ENCODE measurements at places on chromosomes 16 and 17.
A peak's percentile ranks its signal among the peaks of the same experiment; 100 is the strongest.

- DNase-seq: no peak
These were observed 93.3 kb upstream of the CLEC3A start for GRCh38 chr16:77929004-77929403.

GRCh38 chr17:15346066-15346595 lies 4.7 kb upstream of the TEKT3 start:
- DNase-seq: no peak

DNA sequence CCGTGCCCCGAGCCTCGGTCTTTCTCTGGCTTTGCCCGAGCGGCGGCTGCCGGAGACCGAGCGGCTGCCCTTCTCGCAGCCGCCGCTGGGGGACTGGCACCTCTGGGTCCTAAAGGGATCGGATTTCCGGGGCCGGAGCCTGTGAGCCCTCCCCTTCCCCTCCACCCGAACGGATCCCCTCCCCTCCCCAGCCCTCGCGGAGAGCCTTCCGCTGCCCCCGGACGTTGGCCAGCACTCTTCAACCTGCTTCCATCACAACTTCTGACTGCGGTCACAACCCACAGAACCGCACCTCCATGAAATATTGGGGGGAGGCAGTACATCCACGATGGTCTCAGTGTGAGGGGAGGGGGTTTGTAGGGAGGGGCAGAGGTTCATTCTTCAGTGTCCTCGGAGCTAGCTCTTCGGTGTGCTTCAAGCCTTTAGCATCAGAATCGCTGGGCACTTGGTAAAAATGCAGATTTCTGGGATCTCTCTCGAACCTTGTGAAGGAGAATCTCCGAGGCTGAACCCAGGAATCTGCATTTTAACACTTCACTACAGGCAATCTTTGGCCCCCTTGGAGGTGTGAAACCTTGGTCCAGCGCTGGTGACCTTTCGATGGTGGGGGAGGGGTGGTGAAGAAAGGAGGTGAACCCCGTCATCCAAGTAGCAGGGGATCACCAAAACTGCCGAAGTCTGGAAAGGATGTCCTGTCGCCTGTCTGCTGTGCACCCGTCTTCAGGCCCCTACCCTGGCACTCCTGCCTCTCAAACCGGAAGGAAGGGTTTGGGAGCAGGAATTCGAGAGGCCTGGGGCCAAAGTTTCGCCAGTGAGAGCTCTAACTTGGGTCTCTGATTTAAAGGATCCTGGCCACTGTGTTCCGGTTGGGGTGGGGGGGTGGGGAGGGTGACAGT lies 812 bp upstream of the PPP1R9B start:
- peak; percentile 94 for DNase-seq

DNA sequence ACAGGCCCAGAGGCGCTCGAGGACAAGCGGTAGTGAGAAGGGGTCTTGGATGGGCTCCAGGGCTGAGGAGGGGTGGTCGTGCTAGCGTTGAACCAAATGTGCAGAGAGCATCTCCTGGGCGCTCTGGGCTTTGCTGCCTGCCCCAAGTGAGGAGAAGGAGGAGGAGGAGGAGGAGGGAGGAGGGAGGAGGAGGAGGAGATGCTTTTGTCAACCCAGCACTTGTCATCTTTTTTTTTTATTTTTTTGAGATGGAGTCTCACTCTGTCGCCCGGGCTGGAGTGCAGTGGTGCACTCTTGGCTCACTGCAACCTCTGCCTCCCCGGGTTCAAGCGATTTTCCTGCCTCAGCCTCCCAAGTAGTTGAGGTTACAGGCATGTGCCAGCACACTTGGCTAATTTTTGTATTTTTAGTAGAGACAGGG lies 59.8 kb downstream of the PGS1 start:
- no peak for DNase-seq

DNA sequence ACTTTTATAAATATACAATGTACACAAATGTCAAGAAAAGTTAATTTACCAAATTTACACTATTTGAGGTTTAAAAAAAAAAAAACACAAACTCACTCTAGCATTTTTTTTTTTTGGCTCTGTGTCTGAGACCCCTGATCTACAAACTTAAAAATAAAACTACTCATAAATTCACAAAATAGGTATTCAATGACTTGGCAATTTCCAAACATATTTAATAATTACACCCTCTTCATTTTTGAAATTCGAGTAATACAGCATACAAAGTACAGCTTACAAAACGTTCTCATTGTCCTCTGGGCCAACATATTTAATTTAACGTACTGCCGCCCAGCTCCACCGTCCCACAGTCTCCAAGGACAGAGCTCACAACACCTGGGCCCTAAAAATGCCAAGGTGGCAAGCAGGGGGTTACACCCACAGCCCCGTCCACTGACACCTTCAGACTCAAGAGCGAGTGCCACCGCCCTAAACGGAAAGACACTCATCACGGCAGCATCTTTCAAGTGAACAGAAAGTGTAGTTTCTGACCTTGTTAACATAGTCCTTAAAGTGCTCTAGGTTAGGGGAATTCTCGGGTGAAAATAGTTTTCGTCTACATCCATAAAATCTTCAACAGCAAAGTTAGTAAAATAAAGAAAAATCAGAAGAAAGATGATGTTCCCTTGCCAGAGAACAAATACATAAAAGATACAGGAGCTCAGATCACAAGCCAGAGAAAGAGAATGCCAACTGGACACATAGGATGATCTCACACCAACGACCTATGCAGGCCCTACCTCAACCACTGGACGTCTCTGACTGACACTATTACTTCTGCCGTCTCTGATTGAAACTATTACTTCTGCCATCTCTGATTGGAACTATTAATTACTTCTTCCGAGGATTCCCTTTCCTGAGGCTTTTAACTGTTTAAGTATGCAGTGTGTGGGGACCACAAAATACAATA lies 4.2 kb downstream of the ADCY9 start:
- no peak for DNase-seq

GRCh38 chr17:48047113-48047740 lies 932 bp upstream of the NFE2L1 start:
- peak; percentile 24 for DNase-seq

DNA sequence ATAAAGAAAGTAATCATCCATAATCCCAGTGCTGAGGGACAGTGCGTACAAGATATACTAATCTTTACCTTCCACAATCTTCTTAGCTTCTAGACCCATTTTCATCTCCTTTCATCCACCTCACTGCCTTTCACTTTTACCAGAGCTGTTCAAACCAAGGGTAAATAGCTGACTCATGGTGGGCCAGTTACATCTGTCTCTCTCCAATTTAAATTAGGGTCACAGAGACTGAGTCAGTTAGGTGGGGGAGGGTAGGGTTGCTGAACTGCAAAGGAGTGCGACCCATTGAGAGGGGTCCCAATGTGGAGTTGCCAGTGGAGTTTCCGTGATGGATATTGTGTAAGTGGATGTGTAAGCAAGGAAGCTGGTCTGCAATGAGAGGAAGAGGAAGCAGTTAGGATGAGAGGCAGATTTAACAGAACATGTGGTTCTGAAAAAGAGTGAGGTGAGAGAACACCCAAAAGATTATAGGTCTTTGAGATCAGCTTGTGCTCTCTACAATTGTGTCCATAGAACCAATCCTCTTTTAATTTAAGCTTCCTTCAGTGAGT lies 83.5 kb downstream of the GP2 start:
- no peak for DNase-seq

- peak; percentile 25 for DNase-seq
These were observed 667 bp downstream of the OGFOD1 start for GRCh38 chr16:56451753-56452689.

GRCh38 chr17:41392278-41392677 lies 5.1 kb downstream of the KRT31 start:
- DNase-seq: no peak

DNA sequence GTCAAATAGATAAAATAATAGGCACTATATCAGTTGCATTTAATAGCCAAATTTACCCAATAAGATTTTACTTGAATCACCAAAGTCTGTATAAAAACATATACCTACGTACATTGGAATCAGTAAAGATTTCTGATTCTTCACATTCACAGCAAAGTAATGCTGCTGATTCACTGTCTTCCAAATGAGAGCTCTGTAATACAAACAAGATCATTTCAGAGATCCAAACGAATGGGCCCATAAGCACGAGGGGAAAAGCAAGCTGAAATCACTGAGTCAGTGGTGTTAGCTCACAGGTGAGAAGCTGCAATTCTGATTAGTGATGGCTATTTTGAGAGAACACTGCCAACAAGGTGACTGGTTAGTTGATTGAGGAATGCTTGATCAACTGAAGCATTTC lies 81.3 kb downstream of the SSH2 start:
- DNase-seq: no peak

DNA sequence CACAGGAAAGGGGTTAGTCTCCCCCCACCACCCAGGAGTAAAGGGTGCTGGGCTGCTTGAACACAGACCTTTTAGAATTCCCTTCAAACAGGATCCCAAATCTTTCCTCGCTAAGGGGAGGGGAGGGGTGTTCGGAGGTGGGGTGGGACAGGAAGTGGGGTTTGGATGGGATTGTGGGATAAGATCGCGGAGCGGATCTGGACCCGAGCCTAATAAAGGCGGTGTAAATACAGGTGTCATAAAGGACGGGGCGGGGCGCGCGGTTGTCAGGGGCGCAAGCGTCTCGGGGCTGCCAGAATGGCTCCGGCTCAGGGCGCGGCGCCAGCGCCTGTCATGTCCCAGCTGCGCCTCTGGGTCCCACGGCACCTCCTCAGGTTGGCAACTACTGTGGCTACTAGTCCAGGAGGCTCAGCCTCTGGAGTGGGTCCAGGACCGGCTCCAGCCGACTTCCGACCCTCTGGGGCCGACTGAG lies 59.8 kb upstream of the FBXO47 start:
- peak; percentile 32 for DNase-seq

Measured in activated naive CD4-positive, alpha-beta T cell treated with anti-CD3 and anti-CD28 coated beads, Interleukin-2, amount 10 ng/mL, durations not matched to agents 7 days and 5 days (primary cell).